ENCODE measurements at places on chromosomes 5 and 9.

- DNase-seq: no peak
- H3K36me3 ChIP-seq: no peaks in the 10 kb centered on the region
- no peaks in the 10 kb centered on the region for H3K4me1 ChIP-seq
- H3K27ac ChIP-seq: no peak overlapping the region
Measured at GRCh38 chr9:130846487-130847305, 11.6 kb downstream of the ABL1 start.

- H3K27me3 ChIP-seq: no peaks in the 10 kb centered on the region
- DNase-seq: no peak
- H3K36me3 ChIP-seq: peaks cover 2% of the 10 kb centered on the region
- no peak overlapping the region for H3K4me3 ChIP-seq
Measured at GRCh38 chr5:154267516-154267915, 77.0 kb downstream of the GALNT10 start.

DNA sequence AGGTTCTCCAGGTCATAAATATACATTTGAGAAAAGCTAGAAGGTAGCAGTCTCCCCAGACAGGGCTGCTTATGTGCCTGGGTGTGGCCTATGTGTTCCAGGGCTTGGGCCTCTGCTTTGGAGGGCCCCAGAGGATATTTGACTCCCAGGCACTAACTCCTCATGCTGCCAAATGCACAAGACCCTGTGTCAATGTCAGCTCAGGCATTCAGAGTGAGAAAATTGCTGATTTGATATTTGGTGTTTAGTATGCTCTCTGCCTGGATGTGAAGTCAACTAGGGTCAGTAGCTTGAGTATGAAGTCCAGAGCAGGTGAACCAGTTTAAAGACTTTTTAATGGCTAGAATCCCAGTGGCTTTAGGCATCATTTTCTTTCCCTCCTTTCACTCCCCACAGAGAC, 57.5 kb upstream of the IL7R start:
- H3K27me3 ChIP-seq: no peaks in the 10 kb centered on the region
- no peak overlapping the region for H3K27ac ChIP-seq
- no peak for DNase-seq
- no peak overlapping the region for H3K4me3 ChIP-seq

DNA sequence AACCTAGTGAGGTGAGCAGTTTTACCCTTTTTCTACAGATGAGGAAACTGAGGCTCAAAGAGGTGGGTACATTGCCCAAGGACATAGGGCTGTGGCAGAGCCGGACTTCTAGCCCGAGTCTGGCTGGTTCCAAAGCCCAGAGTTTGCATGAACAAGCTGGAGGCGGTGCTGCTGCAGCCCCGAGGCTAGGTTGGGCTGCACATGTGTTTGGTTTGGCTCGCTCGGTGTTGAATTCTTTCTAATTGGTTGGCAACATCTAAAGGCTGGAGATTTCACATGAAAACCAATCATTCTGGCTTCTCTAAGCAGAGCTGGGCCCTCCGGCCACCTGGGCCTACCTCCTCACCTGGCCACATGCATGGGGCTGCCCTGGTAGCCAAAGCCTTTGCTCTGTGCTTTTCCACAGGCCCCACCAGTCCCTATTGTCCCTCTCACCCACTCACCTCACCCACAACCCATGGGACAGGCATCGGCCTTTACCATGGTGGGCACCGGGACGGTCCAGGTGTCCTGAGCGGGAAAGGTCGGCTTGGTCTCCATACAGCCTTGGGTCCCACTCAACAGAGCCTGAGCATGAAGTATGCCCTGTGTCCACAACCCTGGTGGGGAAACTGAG, 262.3 kb downstream of the NSG2 start:
- H3K4me3 ChIP-seq: no peak overlapping the region
- H3K36me3 ChIP-seq: no peaks in the 10 kb centered on the region
- H3K27me3 ChIP-seq: peaks cover 2% of the 10 kb centered on the region
- no peak overlapping the region for H3K27ac ChIP-seq

- no peaks in the 10 kb centered on the region for H3K4me1 ChIP-seq
- no peak for DNase-seq
- H3K27me3 ChIP-seq: no peaks in the 10 kb centered on the region
- no peak overlapping the region for H3K4me3 ChIP-seq
- H3K36me3 ChIP-seq: peaks cover 6% of the 10 kb centered on the region
- no peak overlapping the region for H3K27ac ChIP-seq
Measured at GRCh38 chr5:16477541-16477940, 11.9 kb upstream of the ZNF622 start.

DNA sequence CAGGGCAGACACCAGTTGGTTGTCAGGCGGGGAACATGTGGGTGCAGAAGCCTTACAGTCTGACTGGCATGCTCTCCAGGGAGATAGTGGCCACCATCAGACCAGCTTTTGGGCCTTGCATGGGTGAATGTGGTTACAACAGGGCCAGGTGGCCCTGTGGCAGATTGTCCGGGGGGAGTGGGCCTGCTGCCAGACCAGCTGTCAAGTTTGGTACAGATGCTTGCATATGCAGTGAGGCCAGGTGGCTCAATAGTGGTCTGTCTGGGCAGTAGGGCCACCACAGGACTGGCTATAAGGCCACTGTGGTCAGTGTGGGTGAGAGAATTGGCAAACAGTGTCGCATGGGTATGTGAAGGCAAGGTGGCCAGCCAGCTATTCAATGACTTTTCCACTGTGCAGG, 148.7 kb downstream of the FAM174A start:
- H3K4me3 ChIP-seq: no peak overlapping the region
- no peaks in the 10 kb centered on the region for H3K36me3 ChIP-seq
- H3K27me3 ChIP-seq: no peaks in the 10 kb centered on the region
- H3K4me1 ChIP-seq: no peaks in the 10 kb centered on the region

All from CD4-positive, CD25-positive, alpha-beta regulatory T cell (primary cell).